Lower lobe of right lung (tissue), 2 donors: ENCODE measurements at places on chromosomes 1 and 21. TPM values are rescaled to one million over a fixed set of nuclear protein-coding genes. Genes with fewer than 3 reads are reported as not detected.
A peak's percentile ranks its signal among the peaks of the same experiment; 100 is the strongest.

GRCh38 chr1:12473596-12474362 lies 144.2 kb downstream of the DHRS3 start:
- DNase-seq, result no peak
- H3K4me3 ChIP-seq, result no peak overlapping the region
- no peaks in the 10 kb centered on the region for H3K27me3 ChIP-seq

- no peak overlapping the region for H3K4me3 ChIP-seq
- peaks cover 15% of the 10 kb centered on the region for H3K36me3 ChIP-seq
- H3K4me1 ChIP-seq, result peaks cover 46% of the 10 kb centered on the region
- no peak for DNase-seq
- no peak overlapping the region for H3K27ac ChIP-seq
Observed at GRCh38 chr1:8398677-8399076, 80.8 kb downstream of the SLC45A1 start.

SH2D2A gene
- total RNA-seq, result 3.5 TPM

- H3K27ac ChIP-seq, result no peak overlapping the region
- H3K36me3 ChIP-seq, result no peaks in the 10 kb centered on the region
- H3K4me1 ChIP-seq, result peaks cover 14% of the 10 kb centered on the region
- H3K4me3 ChIP-seq, result no peak overlapping the region
- DNase-seq, result no peak
Observed at GRCh38 chr21:41957991-41958766, 4.4 kb upstream of the C2CD2 start.

DNA sequence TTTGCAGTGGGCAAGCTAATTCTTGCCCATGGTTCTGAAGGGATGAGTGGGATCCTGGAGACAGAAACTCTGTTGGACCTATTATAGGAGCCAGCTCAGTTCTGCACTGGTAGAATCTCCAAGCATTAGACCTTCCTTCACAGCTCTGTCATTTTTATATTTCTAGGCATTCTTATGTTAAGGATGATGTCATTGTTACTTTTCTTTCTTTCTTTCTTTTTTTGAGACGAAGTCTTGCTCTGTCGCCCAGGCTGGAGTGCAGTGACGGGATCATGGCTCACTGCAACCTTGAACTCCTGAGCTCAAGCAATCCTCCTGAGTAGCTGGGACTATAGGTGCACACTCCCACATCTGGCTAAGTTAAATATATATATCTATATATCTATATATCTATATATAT lies 7.5 kb downstream of the PFKFB2 start:
- H3K27me3 ChIP-seq, result no peaks in the 10 kb centered on the region
- no peak overlapping the region for H3K27ac ChIP-seq
- H3K4me1 ChIP-seq, result peaks cover 9% of the 10 kb centered on the region
- DNase-seq, result no peak
- H3K4me3 ChIP-seq, result no peak overlapping the region
- H3K36me3 ChIP-seq, result peaks cover 39% of the 10 kb centered on the region

GRCh38 chr1:183831311-183831710 lies 26.4 kb downstream of the RGL1 start:
- H3K36me3 ChIP-seq, result no peaks in the 10 kb centered on the region
- no peak overlapping the region for H3K27ac ChIP-seq
- H3K4me1 ChIP-seq, result peaks cover 29% of the 10 kb centered on the region
- no peaks in the 10 kb centered on the region for H3K27me3 ChIP-seq
- no peak overlapping the region for H3K4me3 ChIP-seq

IFI44 gene
- 80.5 TPM for total RNA-seq

DNA sequence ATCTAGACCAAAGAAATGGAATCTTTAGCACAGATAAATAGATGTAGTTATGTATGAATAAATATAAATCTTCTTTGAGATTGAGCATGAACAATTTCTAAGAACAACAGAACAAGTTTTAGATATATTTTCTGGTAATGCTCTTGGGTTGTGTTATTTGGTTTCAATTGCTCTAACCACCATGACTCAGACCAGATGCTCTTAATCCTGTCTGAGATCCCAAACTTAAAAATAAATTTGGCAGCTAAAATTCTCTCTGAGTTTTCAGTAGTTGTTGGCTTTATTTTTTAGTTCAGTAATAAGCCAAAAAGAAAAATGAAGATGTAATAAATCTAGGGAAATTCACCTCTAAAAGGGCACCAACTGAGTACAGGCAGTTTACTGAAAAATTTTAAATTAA lies 1693.4 kb downstream of the NCAM2 start:
- DNase-seq, result no peak
- no peaks in the 10 kb centered on the region for H3K4me1 ChIP-seq
- H3K27ac ChIP-seq, result no peak overlapping the region
- no peaks in the 10 kb centered on the region for H3K27me3 ChIP-seq

DNA sequence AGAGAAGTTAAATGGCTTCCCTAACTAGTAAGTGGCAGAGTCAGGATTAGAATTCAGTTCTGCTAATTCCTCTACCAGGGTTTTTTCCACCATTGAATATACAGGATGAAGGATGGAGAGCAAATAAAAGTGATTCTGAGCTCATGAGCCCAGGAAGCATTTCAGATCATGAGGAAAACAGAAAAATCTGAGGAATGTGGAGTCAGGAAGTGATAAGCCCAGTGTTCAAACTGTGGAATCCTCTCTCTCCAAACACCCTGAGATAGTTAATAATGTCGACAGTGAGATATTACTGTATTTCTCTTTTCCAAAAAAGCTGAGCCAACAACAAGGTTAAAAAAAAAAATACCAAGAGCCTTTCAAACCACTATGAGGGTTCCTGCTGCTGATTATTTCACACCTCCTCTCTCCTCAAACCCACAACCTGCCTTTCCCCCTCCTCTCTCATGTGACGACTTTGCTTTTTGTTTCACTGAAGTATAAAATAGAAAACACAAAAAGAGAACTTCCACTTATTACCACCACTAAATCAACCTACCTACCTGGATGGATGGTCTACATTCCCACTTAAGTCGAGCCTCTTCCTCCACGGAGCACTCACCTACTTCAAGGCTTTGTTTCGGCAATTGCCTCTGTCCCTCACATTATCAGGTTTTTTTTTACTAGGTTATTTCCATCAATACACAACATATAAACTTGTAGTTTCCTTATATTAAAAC lies 8.9 kb downstream of the SLAMF1 start:
- no peak overlapping the region for H3K27ac ChIP-seq
- no peaks in the 10 kb centered on the region for H3K36me3 ChIP-seq
- H3K4me3 ChIP-seq, result no peak overlapping the region

DNA sequence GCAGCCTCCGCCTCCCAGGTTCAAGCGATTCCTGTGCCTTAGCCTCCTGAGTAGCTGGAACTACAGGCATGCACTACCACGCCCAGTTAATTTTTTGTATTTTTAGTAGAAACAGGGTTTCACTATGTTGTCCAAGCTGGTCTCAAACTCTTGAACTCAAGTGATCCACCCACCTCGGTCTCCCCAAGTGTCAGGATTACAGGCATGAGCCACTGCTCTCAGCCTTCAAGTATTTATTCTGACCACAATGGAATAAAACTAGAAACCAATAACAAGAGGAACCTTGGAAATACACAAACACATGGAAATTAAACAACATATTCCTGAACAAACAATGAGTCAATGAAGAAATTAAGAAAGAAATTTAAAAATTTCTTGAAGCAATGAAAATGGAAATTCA lies 32.7 kb upstream of the DR1 start:
- no peaks in the 10 kb centered on the region for H3K4me1 ChIP-seq
- no peaks in the 10 kb centered on the region for H3K27me3 ChIP-seq
- no peak overlapping the region for H3K4me3 ChIP-seq

- no peaks in the 10 kb centered on the region for H3K27me3 ChIP-seq
- H3K27ac ChIP-seq, result no peak overlapping the region
- no peak overlapping the region for H3K4me3 ChIP-seq
- no peaks in the 10 kb centered on the region for H3K4me1 ChIP-seq
- no peaks in the 10 kb centered on the region for H3K36me3 ChIP-seq
Observed at GRCh38 chr1:14156543-14156942, 441.9 kb upstream of the KAZN start.

DNA sequence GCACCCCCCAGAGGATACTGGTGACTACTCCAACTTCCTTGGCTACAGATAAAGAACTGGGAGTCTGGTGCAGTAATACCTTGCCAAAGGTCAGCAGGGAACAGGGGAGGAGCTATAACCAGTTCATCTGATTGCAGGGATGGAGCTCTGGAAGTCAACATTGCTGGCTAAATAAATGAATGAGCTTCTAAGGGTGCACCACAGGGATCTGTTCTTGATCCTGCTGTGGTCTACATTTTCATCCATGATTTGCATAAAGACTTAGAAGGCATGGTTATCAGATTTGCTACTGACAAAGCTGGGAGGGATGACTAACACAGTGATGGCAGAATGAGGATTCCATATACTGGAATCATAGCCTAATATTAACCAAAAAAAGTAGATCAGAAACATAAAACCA lies 18.3 kb downstream of the PLEKHA6 start:
- no peak overlapping the region for H3K4me3 ChIP-seq

- no peaks in the 10 kb centered on the region for H3K27me3 ChIP-seq
- no peak for DNase-seq
- H3K36me3 ChIP-seq, result no peaks in the 10 kb centered on the region
- no peak overlapping the region for H3K4me3 ChIP-seq
- no peaks in the 10 kb centered on the region for H3K4me1 ChIP-seq
Observed at GRCh38 chr1:193709607-193710006, 523.2 kb upstream of the B3GALT2 start.

GRCh38 chr1:158830904-158831507 lies at the start of gene MNDA:
Gene MNDA, plus strand, starts transcription at chr1:158831351. Its CDS starts 10,803 bp downstream, at chr1:158842154.
- H3K4me3 ChIP-seq, result peak within 1 kb of the TSS; percentile 38
- peaks cover 5% of the 10 kb centered on the region for H3K4me1 ChIP-seq
- H3K27ac ChIP-seq, result peak within 1 kb of the TSS; percentile 61
- H3K27me3 ChIP-seq, result no peaks in the 10 kb centered on the region

TOMM20 gene
- 88.4 TPM for total RNA-seq

GRCh38 chr1:81377406-81377805 lies 423.3 kb upstream of the ADGRL2 start:
- no peaks in the 10 kb centered on the region for H3K36me3 ChIP-seq
- no peaks in the 10 kb centered on the region for H3K27me3 ChIP-seq
- no peaks in the 10 kb centered on the region for H3K4me1 ChIP-seq
- no peak overlapping the region for H3K27ac ChIP-seq
- H3K4me3 ChIP-seq, result no peak overlapping the region

TMEM125 gene
- 197 TPM for total RNA-seq
